ENCODE measurements at places on chromosomes 12 and 14. TPM values are rescaled to one million over a fixed set of nuclear protein-coding genes. Genes with fewer than 3 reads are reported as not detected.

- H3K27me3 ChIP-seq = no peaks in the 10 kb centered on the region
- H3K4me1 ChIP-seq = peaks cover 51% of the 10 kb centered on the region
- no peak overlapping the region for H3K4me3 ChIP-seq
- DNase-seq = no peak
- peak overlapping the region; percentile 53 for H3K27ac ChIP-seq
These were observed 160.2 kb downstream of the KICS2 start for GRCh38 chr12:64061868-64062375.

DNA sequence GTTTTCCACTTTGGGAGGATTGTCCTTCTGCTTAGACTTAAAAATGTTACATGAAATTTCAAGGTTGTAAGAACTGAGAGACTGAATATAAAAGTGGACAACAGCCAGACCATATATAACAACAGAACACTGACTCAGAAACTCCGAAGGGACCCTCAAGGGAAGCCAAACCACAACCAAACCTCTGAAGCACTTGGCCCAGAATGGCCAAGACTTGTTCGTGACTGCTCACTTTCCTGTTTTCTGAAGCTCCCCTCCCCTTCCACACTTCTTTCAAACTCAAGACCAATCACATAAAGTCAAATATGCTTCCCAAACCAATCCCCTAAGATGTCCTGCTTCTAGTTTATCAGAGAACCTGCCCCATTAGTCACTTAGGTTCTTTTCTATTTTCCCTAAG, 13.7 kb downstream of the OR6J1 start:
- H3K36me3 ChIP-seq = peaks cover 7% of the 10 kb centered on the region
- no peak for DNase-seq
- H3K4me3 ChIP-seq = no peak overlapping the region
- no peak overlapping the region for H3K27ac ChIP-seq
- H3K4me1 ChIP-seq = no peaks in the 10 kb centered on the region
- H3K27me3 ChIP-seq = peaks cover 35% of the 10 kb centered on the region

Gene DHH
- not detected for total RNA-seq

GRCh38 chr12:1844661-1845409, 24.5 kb downstream of the LRTM2 start:
- H3K27ac ChIP-seq = no peak overlapping the region
- H3K36me3 ChIP-seq = no peaks in the 10 kb centered on the region
- H3K4me3 ChIP-seq = no peak overlapping the region
- peaks cover 52% of the 10 kb centered on the region for H3K27me3 ChIP-seq

Gene OASL
- total RNA-seq = not detected

Gene FOXM1
- total RNA-seq = 40.2 TPM

- H3K4me1 ChIP-seq = peaks cover 5% of the 10 kb centered on the region
- no peaks in the 10 kb centered on the region for H3K36me3 ChIP-seq
- DNase-seq = no peak
- H3K4me3 ChIP-seq = no peak overlapping the region
These were observed 136.0 kb upstream of the KITLG start for GRCh38 chr12:88716240-88716639.

GRCh38 chr14:53881161-53881871, 75.3 kb downstream of the BMP4 start:
- H3K4me3 ChIP-seq = peak overlapping the region; percentile 30
- peak; percentile 66 for DNase-seq
- H3K4me1 ChIP-seq = peaks cover 22% of the 10 kb centered on the region
- peak overlapping the region; percentile 63 for H3K27ac ChIP-seq

DNA sequence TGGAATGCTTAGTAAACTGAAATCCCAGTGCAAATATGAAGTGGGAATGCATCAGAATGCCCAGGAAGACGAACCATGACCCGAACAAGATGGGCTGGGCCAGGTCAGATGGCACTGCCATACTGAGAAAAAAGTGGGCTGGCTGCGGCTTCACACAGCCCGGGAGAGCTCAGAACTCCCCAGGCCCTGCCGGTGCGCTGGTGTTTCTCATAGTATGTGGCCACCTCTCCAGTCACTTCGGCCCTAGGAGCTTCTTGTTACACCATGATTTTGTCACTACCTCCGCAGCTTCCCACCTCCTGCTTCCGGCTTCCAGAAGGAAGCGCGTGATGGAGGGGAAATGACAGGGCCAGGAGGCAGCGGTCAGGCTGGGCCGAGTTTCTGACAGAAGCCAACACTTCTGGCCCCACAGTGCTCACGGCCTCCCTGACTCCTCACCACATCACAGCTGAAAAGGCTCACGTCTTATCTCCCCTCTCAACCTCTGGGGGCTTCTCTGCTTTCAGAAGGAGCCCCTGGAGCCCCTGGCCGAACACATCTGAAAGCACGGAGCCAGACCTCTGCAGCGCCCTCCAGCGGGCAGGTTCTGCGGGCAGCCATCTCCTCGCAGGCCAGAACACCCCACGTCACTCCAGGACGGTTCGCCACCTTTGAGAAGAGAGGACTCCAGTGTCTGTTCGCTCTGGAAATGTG, 30.7 kb downstream of the DAD1 start:
- H3K36me3 ChIP-seq = no peaks in the 10 kb centered on the region
- H3K4me3 ChIP-seq = no peak overlapping the region
- no peak overlapping the region for H3K27ac ChIP-seq

Gene KLRG1
- not detected for total RNA-seq

DNA sequence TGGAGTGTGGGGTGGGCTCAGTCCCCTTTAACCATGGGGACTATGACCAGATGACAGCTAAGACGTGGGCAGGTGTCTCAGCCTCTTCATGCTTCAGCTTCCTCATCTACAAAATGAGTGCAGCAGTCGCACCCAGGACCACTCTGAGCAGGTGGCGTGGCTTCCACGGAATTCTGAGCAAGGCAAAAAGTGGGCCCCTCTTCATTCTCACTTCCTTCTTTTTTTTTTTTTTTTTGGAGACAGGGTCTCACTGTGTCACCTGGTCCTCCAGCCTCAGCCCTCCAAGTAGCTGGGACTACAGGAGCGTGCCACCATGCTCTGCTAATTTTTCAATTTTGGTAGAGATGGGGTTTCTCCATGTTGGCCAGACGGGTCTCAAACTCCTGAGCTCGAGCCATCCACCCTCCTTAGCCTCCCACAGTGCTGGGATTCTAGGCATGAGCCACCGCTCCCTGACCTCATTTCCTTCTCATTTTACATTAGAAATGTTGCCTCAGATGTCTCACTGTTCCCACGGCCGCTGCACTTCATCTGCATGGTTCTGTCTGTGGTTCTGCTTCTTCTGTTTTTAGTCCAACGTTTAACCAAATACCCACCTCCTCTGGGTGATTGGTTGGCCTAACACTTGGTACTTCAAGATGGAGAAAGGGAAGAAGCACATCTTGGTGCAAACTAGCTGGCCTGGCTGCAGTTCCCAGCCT, 41.3 kb upstream of the BCL7A start:
- peaks cover 2% of the 10 kb centered on the region for H3K27me3 ChIP-seq
- no peak overlapping the region for H3K27ac ChIP-seq
- no peaks in the 10 kb centered on the region for H3K36me3 ChIP-seq
- DNase-seq = no peak

Gene KRT74
- not detected for total RNA-seq

DNA sequence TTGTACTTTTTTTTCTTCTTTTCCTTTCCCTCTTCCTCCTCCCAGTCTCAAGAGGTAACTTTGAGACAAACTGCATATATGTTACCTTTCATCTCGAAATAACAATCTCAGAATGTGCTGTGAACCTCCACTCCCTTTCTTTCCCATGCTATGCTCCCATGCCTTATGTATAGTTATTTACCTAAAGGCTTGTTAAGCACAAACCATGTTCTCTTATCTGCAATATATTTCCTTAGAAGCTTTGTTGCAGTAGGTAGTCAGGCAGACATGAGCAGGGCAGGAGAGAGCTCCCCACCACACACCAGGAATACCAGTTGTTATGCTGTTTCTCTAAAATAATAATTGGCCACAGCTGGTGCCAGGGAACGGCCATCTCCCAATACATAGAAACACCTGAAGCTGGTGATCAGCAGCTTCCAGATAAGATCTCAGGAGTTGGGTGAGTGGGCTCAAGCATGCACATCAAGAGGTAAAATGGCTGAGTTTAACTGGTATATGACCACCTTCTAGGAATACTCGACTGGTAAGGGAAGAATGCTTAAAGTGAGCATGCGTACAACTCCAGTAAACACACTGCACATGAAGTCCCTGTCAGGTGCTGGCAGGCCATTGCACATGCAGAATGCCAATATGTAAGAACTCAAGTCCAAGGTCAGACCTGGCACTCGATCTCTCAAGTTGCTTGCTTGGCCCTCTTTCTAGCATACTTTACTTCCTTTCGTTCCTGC, 14.8 kb upstream of the DHRS2 start:
- no peaks in the 10 kb centered on the region for H3K4me1 ChIP-seq
- H3K27ac ChIP-seq = no peak overlapping the region
- no peaks in the 10 kb centered on the region for H3K36me3 ChIP-seq
- peaks cover 1% of the 10 kb centered on the region for H3K27me3 ChIP-seq

DNA sequence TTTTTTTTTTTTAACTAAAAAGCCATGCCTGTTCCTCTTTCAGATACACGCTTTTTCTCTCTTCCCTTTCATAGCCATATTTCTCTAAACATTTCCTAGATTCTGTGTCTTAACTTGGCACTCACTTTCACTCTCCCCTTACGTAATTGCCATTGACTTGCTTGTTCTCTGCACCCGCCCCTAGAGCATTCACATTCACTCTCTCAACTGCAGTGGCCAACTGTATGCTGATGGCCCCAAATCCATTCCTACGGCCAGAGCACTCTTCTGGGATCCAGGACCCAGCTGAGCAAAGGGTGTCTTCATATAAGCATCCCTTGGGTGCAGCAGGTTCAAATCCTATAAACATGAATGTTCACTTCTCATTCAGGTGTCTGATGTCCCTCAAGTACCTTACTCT, 59.5 kb downstream of the CKB start:
- no peak for DNase-seq
- peaks cover 24% of the 10 kb centered on the region for H3K36me3 ChIP-seq
- H3K4me3 ChIP-seq = no peak overlapping the region
- no peak overlapping the region for H3K27ac ChIP-seq
- no peaks in the 10 kb centered on the region for H3K4me1 ChIP-seq
- H3K27me3 ChIP-seq = no peaks in the 10 kb centered on the region

- H3K4me1 ChIP-seq = peaks cover 88% of the 10 kb centered on the region
- H3K36me3 ChIP-seq = peaks cover 50% of the 10 kb centered on the region
- peak; percentile 25 for DNase-seq
- peaks cover 1% of the 10 kb centered on the region for H3K27me3 ChIP-seq
- peak overlapping the region; percentile 78 for H3K27ac ChIP-seq
- H3K4me3 ChIP-seq = peak overlapping the region; percentile 74
These were observed 47.8 kb downstream of the FERMT2 start for GRCh38 chr14:52902971-52903619.

Gene KITLG
- 47.2 TPM for total RNA-seq

DNA sequence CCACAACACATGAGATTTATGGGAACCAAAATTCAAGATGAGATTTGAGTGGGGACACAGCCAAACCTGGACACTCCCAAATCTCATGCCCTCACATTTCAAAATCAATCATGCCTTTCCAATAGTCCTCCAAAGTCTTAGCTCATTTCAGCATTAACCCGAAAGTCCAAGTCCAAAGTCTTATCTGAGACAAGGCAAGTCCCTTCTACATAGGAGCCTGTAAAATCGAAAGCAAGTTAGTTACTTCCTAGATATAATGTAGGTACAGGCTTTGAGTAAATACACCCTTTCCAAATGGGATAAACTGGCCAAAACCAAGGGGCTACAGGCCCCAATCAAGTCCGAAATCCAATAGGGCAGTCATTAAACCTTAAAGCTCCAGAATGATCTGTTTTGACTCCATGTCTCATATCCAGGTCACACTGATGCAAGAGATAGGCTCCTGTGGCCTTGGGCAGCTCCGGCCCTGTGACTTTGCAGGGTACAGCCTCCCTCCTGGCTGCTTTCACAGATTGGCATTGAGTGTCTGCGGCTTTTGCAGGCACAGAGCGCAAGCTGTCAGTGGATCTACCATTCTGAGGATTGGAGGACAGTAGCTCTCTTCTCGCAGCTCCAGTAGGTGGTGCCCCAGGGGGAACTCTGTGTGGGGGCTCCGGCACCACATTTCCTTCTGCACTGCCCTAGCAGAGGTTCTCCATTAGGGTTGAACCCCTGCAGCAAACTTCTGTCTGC, 60.1 kb downstream of the LRIG3 start:
- DNase-seq = no peak
- H3K27me3 ChIP-seq = peaks cover 8% of the 10 kb centered on the region
- no peak overlapping the region for H3K4me3 ChIP-seq
- no peak overlapping the region for H3K27ac ChIP-seq
- H3K36me3 ChIP-seq = no peaks in the 10 kb centered on the region

Gene TAS2R9
- total RNA-seq = not detected

All from HFFc6 (cell line).